ENCODE measurements at places on chromosomes 4 and X.

DNA sequence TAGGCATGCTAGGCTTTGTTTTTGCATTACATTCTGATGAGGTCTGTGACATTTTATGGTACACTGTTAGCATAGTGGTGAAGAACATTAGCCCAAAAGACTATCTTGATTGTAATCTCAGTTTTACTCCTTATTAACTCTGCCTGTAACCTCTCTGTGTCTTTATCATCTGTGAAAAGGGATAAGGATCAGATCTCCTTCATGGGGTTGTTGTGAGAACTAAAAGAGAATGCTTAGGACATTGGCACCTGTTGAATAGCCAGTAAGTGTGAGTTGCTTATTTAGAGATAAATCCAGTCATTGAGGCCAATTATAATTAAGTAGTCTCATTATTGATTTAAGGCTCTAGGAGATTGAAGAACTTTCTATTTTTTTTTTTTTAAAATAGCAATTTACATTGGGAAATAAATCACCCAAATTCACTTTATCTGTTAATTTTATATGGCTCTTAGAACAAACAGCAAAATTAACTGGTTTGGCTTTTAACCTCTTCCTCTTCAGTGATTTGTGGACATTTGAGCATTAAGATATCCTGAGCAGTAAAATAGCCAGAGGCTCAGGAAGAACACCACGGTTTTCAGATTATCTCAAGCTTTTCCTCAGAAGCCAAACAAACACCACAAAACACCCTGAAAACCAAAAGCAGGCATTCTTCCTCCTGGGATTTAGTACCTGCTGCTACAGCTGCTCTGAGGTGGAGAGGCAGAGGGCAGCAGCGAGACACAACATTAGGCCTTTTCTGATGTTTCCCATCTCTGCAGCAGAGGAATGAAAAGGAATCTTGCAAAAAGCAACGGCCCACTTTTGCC, 192.9 kb downstream of the ARHGAP10 start:
- no peak for DNase-seq

DNA sequence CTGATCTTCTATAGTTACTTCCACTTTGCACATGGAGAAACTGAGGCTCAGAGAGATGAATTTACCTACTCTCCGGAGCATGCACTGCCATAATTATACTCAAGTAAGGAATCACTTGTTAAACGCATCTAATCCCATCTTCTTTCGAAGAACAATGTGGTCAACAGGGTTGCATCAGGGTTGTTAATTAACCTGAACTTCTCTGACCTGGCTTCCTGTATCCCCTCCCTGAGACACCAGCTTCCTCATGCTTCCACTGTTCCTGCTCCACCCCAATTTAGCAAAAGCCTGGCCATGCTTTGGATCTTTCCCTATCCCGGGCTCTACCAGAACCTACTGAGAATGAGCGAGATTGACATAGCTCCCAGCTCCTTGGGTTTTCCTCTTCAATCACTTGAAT, 136.7 kb downstream of the SMIM20 start:
- DNase-seq = no peak

GRCh38 chrX:11589641-11590040, 76.1 kb downstream of the ARHGAP6 start:
- DNase-seq = no peak

GRCh38 chr4:80362578-80363181, 27.1 kb downstream of the CFAP299 start:
- DNase-seq = peak; percentile 47

- no peak for DNase-seq
Observed at GRCh38 chr4:183548306-183548705, 43.4 kb downstream of the ING2 start.

GRCh38 chr4:4853921-4854648, 5.4 kb upstream of the MSX1 start:
- DNase-seq = no peak

- DNase-seq = no peak
Observed at GRCh38 chrX:3728454-3728853, 15.0 kb upstream of the PRKX start.

GRCh38 chr4:75916091-75916661, 13.9 kb upstream of the PPEF2 start:
- DNase-seq = peak; percentile 48

GRCh38 chrX:152897222-152898131, at the start of gene ZNF185:
ZNF185 (plus strand) TSS chrX:152898067; CDS start chrX:152914490, 16,423 bp downstream.
- no peak for DNase-seq

- DNase-seq = no peak
Observed at GRCh38 chr4:133483600-133484246, 334.6 kb downstream of the PCDH10 start.

GRCh38 chrX:81205551-81205950, 3.6 kb downstream of the SH3BGRL start:
- DNase-seq = no peak

DNA sequence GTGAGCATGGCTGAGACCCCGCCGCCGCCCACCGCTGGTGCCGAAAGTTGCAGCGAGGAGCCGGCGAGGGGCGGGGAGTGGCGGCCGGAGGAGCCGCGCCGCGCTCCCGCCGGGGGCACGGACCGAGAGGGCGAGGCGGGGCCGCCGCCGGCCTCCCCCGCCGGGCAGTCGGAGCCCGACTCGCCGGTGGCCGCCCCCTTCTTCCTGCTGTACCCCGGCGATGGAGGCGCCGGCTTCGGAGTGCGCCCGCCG, 16.5 kb downstream of the UTP3 start:
- DNase-seq = no peak
